ENCODE measurements at places on chromosomes 7 and 10.

GRCh38 chr7:19989906-19990305 lies 216.5 kb upstream of the TMEM196 start:
- no peak for DNase-seq

GRCh38 chr10:116211682-116212081 lies 61.3 kb downstream of the GFRA1 start:
- no peak for DNase-seq

DNA sequence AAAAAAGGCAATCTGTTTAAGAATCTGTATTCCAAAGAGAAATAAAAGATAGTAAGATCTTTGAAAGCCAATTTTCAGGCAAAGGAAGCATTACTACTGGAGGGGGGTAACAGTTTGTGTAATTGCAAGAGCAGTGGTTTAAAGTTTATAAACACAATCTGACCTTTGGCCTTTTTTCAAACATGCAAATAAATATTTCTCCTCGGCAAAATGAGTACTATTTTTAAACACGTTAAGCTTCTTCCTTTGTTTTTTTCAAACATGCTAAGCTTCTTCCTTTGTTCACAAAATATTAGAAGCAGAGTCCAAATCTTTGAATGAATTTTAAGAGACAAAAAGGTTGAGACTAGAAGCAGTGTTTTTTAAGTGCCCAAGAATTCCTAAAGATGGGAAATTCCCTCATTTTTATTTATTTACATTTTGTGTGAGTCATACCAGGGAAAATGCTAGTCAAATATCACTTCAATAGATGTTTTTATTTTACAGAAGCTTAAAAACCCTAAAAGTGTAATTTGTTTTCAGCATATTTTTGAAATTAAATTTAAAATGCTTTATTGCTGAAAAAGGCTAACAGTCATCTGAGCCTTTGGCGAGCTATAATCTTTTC lies 229.3 kb downstream of the GPR37 start:
- DNase-seq = no peak

DNA sequence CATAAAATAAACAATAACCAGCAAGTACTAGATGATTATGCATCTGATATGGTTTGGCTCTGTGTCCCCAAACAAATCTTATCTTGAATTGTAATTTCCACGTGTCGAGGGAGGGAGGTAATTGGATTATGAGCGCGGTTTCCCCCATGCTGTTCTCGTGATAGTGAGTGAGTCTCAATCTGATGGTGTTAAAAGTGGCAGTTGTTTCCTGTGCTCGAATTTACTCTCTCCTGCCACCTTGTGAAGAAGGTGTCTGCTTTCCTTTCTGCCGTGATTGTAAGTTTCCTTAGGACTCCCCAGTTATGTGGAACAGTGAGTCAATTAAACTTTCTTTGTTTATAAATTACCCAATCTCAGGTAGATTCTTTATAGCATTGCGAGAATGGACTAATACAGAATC lies 15.1 kb downstream of the CNTNAP2 start:
- no peak for DNase-seq

DNA sequence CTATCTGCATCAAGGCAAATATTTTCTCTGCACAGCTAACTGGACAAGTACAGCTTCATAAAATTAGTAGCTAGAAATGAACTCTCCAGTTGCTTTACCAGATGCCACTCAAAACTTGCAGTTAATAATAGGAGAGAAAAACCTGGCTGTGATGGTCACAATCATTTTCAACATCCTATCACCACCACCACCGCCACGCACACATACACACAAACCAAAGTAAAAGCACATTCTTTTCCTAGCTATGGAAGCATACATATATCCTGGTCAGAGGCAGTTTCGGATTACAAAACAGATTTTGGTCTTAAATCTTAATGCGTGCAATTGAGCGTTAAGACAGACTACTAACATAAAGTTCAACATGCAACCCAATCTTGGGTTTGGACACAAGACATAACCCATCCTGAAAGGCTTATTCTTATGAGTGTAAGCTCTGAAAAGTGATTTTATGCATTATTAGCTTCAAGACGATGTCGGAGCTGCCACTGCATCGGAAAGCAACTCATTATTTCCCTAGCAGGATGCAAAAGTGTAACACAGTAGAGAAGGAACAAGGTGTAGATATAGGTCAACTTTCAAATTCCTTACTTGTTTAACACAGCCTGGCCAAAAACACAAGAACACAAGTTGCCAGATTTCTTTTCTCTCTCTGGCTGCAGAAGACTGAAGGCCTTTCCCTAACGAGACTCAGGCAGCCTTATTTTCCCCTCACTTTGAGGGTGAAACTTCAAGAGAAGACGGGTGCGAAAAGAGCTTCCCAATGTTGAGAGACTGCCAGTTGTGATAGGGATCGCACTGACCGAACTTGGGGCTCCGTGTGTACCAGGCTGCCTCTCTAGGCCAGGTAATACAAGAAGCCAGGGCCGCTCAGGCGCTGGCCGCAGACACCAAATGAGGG lies 1.2 kb downstream of the CACUL1 start:
- no peak for DNase-seq

DNA sequence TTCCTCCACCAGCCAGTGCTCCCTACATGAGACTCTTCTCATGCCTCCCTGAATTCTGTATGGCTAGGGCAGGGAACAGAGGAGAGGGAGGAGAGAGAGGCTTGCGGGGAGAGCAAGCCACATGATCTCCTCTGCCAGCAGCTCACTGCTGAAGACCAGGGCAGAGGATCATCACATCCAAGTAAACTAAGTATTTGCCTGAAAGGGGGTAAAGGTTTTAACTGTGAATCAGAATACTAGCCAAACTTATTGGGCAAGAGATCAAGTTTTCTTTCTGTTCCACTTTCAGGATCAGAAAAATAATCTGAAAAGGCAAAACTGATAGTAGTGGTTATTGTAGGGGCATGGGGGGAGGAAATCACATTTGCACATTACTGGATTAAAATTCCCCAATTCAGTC lies 17.8 kb upstream of the ERCC6 start:
- DNase-seq = no peak

- DNase-seq = no peak
Observed at GRCh38 chr10:104322416-104322782, 15.9 kb downstream of the ITPRIP start.

DNA sequence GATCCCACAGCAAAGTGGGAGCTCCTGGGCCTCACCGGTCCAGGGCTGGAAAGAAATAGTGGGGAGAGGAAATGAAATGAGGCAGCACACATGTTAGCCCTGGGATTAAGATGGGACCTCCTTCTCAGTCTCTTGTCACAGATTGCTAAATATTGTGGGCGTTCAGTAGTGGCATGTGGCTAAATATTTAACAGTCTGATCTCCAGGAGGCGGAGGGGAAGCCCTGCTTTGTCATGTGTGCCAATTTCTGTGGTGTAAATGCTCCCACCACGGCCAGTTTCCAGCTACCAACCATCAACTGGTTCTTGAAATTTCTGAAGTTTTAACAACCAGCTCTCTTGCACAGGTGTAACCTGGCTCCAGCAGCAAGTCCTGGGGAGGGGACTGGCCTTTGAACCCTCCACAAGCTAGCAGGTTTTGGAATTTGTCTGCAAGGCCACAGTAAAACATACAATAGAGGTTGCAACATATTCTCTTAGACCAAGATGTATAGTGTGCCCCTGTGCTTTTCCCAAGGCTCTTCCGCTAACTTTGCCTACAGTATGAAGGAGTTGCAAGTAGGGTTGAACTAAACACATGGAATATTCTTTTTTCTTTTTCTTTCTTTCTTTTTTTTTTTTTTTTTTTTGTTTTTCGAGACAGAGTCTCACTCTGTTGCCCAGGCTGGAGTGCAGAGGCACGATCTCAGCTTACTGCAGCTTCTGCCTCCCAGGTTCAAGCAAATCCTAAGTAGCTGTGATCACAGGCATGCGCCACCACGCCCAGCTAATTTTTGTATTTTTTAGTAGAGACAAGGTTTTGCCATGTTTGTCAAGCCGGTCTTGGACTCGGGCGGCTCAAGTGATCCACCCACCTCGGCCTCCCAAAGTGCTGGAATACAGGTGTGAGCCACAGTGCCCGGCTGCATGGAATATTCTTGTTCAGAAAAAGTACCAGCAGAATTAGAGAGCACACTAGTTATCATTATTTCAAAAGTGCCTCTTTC lies 103.1 kb upstream of the PCBD1 start:
- DNase-seq = no peak

DNA sequence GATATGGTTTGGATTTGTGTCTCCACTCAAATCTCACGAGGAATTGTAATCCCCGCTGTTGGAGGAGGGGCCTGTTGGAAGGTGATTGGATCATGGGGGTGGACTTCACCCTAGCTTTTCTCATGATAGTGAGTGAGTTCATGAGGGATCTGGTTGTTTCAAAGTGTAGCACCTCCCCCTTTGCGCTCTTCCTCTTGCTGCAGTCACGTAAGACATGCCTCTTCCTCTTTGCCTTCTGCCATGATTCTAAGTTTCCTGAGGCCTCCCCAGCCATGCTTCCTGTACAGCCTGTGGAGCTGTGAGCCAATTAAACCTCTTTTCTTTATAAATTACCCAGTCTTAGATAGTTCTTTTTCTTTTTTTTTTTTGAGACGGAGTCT lies 17.1 kb downstream of the CDNF start:
- DNase-seq = no peak

DNA sequence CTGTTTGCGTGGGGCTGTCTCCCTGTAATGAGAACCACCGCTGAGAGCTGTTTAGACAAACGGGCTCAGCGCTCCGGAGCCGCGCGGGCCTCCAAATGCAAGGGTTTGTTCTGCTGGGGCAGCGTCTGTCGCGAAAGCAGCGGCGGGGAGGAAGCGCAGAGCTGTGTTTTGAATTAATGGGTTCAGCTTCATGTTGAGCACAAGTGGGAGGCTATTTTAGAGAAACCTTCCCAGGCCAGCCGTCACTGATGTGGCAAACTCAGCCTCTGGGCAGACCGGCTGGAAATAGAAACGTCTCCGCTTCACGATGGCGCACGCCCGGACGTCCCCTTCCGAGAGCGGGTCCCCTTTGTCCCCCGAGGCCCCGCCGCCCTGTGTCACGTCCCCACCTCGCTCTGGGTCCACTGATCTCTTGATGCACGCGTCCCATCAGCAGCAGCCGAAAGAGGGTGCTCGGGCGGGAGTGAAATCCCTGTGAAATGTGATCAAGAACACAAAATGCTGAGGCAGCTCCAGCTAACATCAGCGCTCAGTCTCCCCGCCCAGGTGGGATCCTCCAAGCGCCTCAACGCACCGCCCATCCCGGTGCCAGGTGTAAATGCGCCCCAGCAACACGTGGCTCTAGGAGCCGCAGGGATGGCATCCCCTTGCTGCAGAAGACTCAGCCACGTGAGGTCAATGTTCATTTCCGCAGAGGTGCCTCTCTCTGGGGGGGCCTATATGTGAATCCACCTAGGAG lies 44.9 kb downstream of the BAMBI start:
- no peak for DNase-seq
